CD4-positive, CD25-positive, alpha-beta regulatory T cell (primary cell): ENCODE measurements at places on chromosomes 7 and 10. TPM values are rescaled to one million over a fixed set of nuclear protein-coding genes. Genes with fewer than 3 reads are reported as not detected.

DNA sequence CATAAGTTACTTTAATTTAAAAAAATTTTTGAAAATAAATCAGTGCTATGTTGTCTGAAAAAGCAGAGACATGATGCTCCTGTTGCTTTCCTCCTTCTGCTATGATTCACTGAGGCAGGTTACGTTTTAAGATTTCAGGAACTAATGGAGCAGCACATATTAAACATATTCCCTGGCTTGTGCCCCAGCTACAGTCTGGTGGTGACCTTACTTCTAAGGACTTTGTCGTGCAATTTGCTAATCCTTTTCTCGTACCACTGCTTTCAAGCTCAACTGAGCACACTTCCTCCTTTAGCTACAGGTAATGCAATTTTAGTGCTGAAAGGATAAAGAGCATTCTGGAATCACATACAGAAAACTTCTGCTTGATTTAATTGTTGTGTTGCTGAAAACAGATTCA is 16.2 kb upstream of the PRR15 start:
- DNase-seq = no peak

- DNase-seq = no peak
Measured at GRCh38 chr10:31036209-31036608, 4.5 kb upstream of the ZNF438 start.

ZNF804B gene
- polyA plus RNA-seq = not detected

GRCh38 chr7:26375726-26376174 is 84.1 kb downstream of the SNX10 start:
- DNase-seq = no peak

AMZ1 gene
- 0.64 TPM for polyA plus RNA-seq

GRCh38 chr10:61910894-61911293 is 9.4 kb downstream of the ARID5B start:
- no peak for DNase-seq

DNA sequence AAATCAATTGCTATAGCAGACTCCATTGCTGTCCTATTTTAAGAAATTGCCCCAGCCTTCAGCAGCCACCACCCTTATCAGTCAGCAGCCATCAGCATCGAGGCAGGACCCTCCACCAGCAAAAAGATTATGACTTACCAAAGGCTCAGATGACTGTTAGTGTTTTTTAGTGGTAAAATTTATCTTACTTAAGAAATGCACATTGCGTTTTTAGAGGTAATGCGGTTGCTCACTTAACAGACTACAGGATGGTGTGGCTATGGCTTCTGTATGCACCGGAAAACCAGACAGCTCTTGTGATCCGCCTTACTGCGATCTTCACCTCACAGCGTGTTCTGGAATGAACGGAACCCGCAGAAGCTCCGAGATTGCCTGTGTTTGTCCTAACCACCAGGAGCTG is 58.1 kb downstream of the WDR37 start:
- DNase-seq = no peak

NFE2L3 gene
- 8.8 TPM for polyA plus RNA-seq

DNA sequence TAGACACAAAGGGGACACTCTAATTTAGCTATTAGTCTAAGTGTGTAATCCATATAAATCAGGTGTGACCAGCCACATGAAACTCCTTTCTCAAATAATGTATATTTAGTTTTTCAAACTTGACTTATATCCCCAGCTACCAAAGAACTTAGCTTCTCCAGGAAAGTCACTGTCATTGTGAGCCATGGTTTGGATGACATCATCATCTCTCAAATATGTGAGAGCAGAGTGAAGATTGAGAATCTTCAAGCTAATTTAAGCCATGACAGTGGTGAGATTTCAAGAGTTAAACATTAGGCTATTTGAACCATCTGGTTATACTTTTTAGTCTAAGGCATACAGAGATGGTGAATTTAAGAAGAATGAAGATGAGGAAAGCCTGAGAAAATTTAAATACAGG is 1165.6 kb downstream of the CNTNAP2 start:
- DNase-seq = no peak

DNA sequence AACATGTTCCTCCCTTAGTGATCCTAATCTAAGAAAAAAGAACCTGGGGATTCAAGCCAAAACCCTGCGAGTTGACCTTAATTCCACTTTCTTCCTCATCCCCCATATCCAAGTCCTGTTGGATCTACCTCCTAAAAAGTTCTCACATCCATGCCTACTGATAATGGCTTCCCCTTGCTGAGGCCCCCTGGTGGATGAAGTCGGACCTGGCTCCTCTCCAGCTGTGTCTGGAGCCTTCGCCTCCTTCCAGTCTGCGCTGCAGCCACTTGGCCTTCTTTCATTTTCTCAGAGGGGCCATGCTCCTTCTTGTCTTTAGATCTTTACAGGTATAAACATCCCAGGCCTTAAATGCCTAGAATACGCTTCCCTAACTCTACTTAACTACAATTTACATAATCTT is 8.1 kb downstream of the PDE1C start:
- no peak for DNase-seq

DNA sequence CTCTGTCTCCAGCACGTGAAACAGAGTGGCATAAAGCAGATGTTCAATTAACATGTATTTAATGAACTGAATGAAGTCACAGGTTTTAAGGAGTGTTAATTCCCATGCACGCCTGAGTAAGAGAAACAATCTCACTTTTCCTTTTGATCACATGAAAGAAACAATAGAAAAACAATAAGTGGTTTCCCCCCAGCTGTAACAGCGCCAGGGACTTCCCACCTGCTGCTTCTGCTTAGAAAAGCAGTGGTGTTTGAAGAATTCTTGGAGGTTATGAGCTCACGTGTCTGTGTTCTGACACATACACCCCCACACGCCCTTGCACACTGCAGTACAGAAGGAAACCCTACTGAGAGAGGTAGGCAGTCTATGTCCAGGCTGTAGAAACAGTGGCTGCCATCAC is 51.3 kb upstream of the FRMD4A start:
- no peak for DNase-seq

DNA sequence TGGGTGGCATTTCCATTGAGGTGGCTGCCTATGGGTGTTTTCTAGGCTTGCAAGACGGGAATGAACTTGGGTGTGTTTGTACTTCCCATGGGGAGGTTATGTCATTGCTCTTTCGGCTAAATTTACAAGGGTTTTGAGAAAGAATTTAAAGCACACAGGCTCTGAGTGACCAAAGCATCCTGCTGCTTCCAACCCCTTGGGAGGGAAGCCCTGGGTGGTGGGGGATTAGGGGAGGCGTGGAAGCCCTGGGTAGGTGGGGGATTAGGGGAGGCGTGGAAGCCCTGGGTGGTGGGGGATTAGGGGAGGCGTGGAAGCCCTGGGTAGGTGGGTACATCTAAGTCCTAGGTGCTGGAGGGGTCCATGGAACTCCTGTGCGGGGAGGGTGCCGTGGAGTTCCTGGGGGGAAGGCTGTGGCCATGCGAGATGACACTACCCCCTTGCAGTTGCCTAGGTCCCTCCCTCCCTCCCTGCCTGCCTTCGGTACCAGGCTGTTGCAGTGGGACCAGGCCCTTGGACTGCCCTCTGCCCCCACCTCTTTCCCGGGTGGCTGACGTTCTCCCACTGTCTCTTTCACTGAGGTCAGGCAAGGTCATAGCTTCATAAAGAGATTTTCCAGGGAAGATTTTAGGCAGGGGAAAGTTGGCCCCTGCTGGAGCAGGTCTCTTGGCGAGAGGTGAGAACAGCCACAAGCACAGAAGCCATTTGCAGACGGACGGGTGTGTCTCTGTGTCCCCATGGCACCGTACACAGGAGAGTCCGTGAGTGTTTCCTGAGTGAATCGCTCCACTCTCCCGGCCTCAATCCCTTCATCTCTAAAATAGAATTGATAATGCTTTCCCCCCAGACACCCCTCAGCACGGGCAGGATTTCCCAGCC is 19.5 kb downstream of the PRF1 start:
- no peak for DNase-seq
